ENCODE measurements at places on chromosomes 16 and 17.

DNA sequence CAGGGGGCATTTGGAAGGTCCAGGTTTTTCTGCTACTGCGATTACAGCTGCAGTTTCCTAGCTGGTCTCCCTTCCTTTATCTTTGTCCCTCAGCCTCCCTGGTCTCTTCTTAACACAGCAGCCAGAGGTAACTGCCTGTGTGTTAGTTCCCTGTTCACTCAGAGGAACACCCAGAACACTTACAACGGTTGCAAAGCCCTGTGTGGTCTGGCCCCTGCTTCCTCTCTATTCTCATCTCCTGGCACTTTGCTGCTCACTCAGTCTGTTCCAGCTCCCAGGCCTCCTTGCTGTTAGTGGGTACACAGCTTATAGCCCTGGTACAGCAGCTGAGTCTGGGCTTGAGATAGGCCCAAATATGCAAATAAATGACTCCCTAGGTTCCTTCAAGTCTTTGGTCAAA lies 16.4 kb downstream of the NTN1 start:
- DNase-seq, result no peak

DNA sequence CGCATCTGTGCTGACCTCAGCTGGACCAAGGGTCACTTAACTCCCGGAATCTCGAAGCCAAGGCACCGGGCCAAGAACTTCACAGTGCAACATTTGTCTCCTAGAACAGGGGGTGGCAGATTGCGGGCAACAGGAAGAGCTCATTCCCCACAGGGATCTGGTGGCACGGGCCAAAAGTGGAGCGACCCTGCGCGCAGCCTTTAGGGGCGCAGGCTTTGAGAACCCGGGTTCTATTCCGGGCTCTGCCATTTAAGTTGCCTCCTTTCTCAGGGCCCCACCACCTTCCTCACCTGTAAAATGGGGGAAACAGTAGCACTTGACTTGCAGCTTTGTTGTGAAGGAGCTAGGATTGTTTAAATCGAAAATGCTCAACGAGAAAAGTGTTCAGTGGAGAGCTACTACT lies 651 bp downstream of the SHMT1 start:
- DNase-seq, result peak; percentile 85

- DNase-seq, result no peak
Measured at GRCh38 chr16:53515811-53516210, 12.8 kb upstream of the AKTIP start.

- DNase-seq, result no peak
Measured at GRCh38 chr16:48503336-48503735, 106.6 kb downstream of the N4BP1 start.

DNA sequence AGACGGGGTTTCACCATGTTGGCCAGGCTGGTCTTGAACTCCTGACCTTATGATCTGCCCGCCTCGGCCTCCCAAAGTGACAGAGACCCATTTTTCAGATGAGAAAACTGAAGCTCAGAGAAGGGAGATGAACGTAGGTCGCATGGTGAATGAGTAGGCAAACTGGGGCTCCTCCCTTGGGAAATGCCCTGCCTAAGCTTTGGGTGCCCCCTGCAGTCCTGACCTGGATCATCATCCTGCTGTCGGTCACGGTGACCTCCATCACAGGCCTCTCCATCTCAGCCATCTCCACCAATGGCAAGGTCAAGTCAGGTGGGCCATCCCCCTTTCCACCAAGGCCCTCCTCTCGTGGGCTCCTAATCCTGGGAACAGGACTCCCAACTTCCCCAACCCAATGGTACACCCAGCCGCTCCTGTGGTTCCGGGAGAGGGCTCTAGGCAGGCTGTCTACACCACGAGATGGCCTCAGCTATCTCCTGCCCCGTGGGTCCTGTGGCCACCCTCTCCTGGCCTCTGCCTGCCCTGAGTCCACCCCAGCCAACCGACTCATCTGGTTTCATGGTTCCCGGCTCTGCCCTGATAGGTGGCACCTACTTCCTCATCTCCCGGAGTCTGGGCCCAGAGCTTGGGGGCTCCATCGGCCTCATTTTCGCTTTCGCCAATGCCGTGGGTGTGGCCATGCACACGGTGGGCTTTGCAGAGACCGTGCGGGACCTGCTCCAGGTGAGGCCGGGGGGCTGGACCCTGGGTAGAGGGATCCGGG lies 4.7 kb downstream of the SLC12A3 start:
- peak; percentile 46 for DNase-seq

All from Peyer's patch (tissue), 4 donors.